Skin of body (tissue), 3 donors: ENCODE measurements at places on chromosomes 3 and 15. TPM values are rescaled to one million over a fixed set of nuclear protein-coding genes. Genes with fewer than 3 reads are reported as not detected.

DNA sequence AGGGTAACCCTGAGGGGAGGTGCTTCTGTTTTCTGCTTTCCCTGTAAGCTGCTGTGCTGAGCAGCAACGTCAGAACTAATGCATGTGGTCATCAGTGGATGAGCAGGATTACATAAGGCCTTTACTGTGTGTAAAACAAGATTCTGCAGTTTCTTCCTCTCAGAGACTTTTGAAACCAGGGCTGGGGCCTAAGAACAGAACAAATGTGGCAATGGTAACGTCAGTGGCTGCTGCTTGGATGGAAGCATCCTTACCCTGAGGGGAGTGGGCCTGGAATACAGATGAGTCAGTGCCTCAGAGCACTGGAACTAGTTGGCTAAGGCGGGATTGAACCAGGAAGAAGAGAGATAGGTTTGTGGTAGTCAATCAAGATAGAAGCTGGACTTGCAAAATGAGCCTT is 180.2 kb upstream of the KCNH8 start:
- no peak for DNase-seq

- DNase-seq = no peak
Measured at GRCh38 chr15:47516972-47517371, 200.3 kb upstream of the SEMA6D start.

The LRRC34 gene
- total RNA-seq = 2.7 TPM

DNA sequence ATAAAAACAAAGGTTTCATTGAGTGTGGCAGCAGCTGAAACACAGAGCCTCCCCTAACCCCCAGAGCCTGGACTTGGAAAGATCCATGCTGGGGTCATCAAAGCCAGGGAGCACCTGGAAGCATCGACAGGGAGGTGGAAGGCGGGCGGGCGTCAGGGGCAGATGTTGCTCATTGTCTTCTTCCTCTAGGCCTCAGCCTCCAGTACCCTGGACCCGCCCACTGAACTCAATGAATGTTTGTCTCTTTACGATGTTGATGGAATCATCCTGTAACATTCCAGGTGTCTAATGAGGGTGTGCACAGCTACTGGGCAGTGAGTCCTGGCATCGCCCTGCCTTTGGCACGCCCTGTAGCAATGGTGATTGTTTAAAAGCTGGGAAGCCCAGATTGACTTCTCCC is 9.8 kb downstream of the GP5 start:
- DNase-seq = no peak

The B3GNT5 gene
- total RNA-seq = 23.4 TPM

The WDR72 gene
- total RNA-seq = 0.69 TPM

DNA sequence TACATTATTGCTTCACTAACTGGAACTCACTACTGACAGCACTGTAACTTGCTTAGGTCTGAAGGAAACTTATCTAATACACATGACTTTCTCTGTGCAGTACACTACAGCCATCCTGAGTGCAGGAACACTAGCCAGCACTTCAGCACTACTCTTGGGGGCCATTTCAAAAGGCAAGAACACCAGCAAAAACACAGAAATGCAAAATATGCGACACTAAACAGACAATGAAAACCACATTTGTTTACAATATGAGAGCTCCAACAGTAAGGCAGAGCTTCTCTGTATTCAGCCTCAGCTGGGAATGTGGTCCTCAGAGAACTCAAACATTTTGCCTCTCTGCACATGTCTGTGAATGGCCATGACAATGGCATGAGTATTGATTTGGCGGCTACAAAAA is 109.6 kb downstream of the ARRDC4 start:
- no peak for DNase-seq

- no peak for DNase-seq
Measured at GRCh38 chr3:12445523-12446240, 38.6 kb upstream of the TSEN2 start.

The CADPS gene
- 2.4 TPM for total RNA-seq

DNA sequence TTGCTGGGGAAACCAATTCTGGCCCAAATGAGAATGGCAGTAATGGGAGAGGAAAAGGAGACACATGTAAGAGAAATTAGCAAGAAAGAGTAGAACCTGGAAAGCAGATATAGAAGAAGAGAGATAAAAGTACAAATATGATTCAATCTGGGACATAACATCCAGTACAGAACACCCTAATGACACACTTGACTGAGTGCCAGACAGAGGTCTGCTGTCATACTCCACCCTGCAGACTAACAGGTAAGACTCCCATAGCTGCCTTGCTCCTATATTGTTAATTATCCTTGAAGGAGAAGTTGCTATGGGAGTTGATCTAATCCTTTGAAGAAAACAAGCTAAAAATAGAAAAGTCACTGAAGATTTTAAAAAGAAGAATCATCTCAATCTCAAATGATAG is 21.1 kb downstream of the CCPG1 start:
- DNase-seq = no peak

DNA sequence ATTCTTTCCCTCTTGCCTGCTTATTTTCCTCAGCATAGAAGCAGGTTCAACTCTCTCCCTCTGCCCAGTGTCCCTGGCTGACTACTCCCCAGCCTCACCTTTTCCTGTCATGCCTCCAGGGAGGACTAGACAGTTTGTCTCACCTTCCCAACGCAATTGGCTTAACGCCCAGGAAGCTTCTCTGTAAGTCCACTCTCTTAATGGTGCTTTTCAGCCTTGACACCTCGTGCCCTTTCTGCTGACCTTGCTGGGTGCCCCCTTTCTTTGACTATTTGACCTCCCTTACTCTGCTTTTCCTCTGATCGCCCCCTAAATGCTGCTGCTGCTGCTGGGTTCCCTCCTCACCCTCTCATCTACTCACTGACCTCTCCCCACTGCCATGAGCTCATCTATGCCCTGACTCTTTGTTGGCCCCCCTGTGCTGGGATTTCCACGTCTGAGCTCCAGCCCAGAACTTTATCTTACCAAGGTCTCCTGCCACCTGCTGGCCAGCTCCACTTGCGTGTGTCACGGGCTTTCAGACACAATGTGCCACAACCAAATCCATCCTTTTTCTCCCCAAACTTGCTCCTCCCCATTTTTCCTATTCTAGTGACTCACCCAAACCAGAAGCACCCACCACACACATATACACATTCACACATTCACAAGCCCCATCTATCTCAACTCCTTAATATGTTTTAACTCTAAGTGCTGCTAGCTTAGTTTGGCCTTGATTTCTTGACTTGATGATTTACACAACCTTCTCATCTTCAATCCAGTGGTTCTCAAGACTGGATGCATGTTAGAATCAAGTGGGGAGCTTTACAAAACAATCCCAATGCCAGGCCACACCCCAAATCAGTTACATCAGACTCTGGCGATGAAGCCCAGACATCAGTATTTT is 16.6 kb downstream of the EPB42 start:
- no peak for DNase-seq

DNA sequence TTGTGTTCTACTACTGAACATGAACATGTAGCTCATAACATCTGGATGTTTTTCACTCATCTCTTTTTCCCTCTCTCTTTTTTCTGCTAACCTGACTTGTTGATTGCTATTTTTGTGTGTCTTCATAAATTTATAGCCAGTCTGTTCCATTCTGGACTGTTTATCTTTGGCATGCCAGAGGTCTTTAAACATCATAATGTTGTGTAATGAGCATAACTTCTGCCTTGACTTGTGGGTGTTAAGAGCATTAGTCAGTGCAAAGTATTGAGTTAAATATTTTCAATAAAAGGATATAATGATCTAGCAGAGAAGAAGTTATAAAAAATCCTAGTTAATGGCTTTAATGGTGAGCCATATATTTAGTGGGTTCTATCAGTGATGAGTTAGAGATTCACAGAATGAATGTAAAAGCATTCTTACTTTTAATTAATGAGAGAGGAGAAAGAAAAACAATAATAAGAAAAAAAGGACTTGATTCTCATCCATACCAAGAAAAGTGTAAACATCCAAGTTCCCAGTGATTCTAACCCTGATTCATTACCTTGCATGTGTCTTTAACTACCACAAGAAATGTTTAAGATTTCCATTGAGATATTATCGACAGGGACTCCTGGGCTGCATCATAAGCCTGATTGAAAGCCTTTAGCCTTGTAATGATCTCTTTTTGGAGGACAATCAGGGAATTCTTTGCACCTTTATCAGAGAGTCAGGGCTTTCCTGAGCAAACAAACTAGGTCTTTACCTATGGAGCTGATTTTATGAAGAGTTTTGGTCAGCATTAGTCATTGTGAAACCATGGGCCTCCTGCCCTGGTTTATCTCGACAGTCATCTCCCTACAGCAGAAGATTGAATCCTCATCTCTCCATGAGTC is 22.9 kb downstream of the MITF start:
- DNase-seq = no peak

- no peak for DNase-seq
Measured at GRCh38 chr15:42736178-42736792, 643 bp downstream of the CDAN1 start.

GRCh38 chr15:48510976-48511375 is 134.5 kb downstream of the FBN1 start:
- DNase-seq = no peak

GRCh38 chr3:49529567-49529966 is 24.7 kb upstream of the BSN start:
- DNase-seq = no peak
